ENCODE measurements at places on chromosomes 13 and 19.

GRCh38 chr13:60286707-60287106 lies 110.3 kb upstream of the TDRD3 start:
- no peak overlapping the region for H3K4me3 ChIP-seq
- no peak overlapping the region for H3K27ac ChIP-seq
- peaks cover 9% of the 10 kb centered on the region for H3K27me3 ChIP-seq
- H3K36me3 ChIP-seq: no peaks in the 10 kb centered on the region
- no peaks in the 10 kb centered on the region for H3K4me1 ChIP-seq

GRCh38 chr19:35908973-35909683 lies 1.0 kb upstream of the TYROBP start:
- H3K4me1 ChIP-seq: peaks cover 45% of the 10 kb centered on the region
- H3K27me3 ChIP-seq: no peaks in the 10 kb centered on the region
- H3K4me3 ChIP-seq: no peak overlapping the region
- H3K36me3 ChIP-seq: no peaks in the 10 kb centered on the region
- no peak for DNase-seq
- H3K27ac ChIP-seq: no peak overlapping the region

GRCh38 chr19:45001087-45001739 lies at the start of gene RELB:
TSS of gene RELB (plus strand) at chr19:45001464. CDS start at chr19:45001580, 116 bp downstream.
- H3K4me1 ChIP-seq: peaks cover 16% of the 10 kb centered on the region
- peak within 1 kb of the TSS; percentile 85 for H3K4me3 ChIP-seq
- H3K27ac ChIP-seq: peak within 1 kb of the TSS; percentile 96
- DNase-seq: peak; percentile 96
- H3K36me3 ChIP-seq: peaks cover 11% of the 10 kb centered on the region

DNA sequence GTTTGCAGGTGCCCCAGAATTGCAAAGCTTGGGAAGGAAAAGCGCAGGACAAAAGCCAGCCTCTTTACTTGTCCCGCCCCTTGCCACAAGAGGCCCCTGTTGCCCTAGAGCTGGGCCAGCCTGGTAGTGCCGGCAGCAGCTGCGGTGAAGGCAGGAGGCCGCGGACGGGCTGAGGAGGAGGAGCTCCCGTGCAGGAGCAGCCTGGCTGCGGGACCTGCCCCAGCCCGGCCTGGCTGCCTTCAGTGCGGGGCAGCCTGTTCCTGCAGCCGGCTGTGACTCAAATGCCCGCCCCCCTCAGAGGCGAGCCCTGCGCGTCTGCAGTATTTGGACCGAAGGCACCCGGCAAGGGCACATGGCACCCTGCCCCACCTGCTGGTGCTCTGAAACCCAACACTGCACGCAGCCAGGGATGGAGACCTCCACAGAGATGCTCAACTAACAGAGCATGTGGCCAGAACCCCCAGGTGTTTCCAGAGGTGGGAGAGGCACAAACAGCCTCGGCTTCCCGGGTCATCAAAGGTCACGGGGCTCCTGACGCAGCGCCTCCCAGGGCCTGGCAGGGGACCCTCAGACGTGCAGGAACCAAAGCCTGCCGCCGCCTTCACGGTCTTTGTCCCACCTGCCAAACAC lies 29.7 kb downstream of the NAXD start:
- H3K36me3 ChIP-seq: peaks cover 3% of the 10 kb centered on the region
- no peak overlapping the region for H3K27ac ChIP-seq

DNA sequence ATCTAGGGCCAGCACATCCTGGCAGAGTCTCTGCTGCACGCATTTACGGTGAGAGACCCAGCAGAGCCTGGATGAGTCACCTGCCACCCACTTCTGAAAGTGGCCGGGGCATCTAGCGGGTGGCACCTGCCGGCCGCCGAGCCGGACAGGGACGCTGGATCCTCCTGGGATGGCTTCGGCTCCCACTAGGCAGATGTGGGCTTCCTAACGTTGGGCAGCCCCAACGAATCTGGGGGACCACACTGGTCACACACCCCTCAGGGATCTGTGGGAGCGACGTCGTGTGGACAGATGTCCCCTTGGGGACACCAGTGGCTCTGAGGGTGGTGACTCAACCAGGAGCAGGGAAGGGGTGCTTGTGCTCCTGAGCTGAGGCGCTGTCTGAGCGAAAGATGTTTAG lies 32.2 kb downstream of the TMEM255B start:
- no peak for DNase-seq
- no peak overlapping the region for H3K4me3 ChIP-seq
- no peak overlapping the region for H3K27ac ChIP-seq
- H3K4me1 ChIP-seq: no peaks in the 10 kb centered on the region
- no peaks in the 10 kb centered on the region for H3K36me3 ChIP-seq

DNA sequence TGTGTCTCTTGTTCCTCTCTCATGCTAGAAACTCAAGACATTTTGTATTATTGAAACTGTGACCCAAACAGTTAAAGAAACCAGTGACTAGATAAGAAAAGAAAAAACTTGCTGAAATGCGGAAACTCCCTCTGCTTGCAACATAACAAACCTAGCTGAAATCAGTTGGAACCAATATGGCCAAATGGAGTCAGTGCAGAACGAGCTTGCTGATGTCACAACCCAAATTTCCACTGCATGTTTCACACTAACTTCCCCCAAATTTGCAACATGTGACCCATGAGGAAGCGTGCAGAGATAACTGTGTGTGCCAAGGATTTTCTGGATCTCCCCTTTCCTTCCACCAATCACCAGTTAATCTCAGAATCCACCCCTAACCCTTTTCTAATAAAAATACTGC lies 208.0 kb downstream of the DLEU7 start:
- peak overlapping the region; percentile 65 for H3K27ac ChIP-seq
- DNase-seq: no peak
- H3K36me3 ChIP-seq: no peaks in the 10 kb centered on the region
- H3K27me3 ChIP-seq: no peaks in the 10 kb centered on the region
